ENCODE measurements at places on chromosomes 2 and 18.

GRCh38 chr18:4242431-4243161, 212.5 kb downstream of the DLGAP1 start:
- DNase-seq: no peak

DNA sequence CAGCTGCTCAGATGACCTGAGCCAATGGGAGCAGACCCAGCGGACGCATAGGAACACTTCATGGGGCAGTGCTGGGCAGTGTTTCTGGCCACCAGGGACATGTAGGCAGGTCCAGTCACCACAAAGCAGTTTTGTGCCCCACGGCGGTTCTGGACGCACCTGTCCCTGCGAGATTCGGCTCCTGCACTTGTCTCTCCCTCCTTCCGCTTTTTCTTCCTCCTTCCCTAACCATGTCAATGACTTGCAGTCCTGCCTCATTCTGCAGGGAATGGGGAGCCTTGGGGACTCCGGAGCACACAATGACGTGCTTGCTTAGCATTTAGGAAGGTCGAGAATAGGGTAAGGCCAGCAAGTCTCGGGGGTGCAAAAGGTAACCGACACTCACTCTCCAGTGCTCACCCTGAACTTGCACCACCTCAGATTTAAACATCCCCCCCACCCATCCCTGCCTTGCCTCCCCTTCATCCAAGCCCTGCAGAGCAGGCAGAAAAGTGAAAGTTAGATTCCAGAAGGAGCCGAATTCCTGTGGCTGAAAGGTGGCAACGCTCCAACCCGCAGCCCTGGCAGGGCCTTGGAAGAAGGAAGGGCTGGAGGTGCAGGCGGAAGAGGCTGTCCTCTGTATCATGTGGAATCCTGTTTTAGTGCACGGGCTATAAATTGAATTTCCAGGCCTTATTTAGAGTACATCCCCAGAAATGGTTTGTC, 40.5 kb upstream of the ATG16L1 start:
- no peak for DNase-seq

- DNase-seq: no peak
These were observed 56.3 kb downstream of the RAPGEF4 start for GRCh38 chr2:172791953-172792352.

- DNase-seq: no peak
These were observed 70.8 kb upstream of the NOSTRIN start for GRCh38 chr2:168731616-168732015.

GRCh38 chr18:79506191-79507075, 110.7 kb downstream of the NFATC1 start:
- DNase-seq: no peak

- no peak for DNase-seq
These were observed 80.6 kb upstream of the UXS1 start for GRCh38 chr2:106274668-106275067.

DNA sequence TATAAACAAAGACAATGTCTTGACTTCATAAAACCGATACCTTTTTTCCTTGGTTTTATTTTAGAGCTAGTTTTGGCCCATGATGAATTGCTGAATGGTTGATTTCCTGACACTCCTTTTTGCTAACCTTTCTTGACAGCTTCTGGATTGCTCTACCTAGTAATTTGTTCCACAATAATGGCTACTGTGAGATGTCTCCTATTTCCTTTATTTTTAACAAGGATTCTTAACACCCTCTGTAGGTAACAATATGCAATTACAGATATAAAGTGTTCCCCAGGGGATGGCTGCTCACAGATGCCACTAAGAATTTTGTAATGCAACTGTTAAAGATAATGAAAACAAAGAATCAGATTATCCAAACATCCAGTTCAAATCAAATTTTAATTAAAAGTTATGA, 100.8 kb upstream of the ATP5MC3 start:
- no peak for DNase-seq

DNA sequence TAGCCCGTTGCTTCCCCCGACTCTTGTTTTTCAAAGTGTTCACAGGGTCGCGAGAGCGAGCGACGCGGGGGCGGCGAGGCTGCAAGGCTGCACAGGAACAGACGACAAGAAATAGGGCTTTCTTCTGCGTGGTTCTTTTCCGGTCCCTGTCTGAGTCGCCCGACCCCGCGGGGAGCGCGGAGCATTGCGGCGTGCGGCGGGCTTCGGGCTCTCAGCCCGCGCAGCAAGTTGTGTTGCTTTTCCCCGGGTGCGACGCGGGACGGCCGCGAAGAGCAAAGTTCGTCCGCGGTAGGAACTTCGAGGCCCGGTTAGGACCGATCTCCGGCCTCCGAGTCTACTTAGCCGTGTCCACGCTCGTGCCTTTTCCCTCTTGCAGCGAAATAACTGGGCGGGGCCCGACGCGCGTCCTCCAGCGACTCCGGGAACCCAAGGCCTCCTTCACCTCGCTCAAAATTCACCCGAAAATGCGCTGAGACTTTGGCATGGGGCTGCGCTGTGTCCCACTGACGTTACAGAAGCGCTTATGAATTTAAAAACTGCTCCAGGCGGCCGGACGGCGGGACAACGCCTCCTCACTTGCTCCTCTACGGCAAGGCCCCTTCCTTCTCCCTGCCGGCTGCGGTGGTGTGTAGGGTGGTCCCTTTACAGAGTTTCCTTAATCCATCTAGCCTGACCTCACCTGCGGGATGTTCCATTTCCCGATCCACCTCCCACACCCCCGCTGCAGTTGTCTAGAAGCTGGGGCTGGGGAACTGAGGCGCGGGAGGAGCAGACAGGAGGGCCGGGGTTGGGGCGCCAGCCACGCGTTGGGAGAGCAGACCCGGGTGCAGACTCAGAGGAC, 1.5 kb upstream of the BCL2L11 start:
- DNase-seq: no peak

- no peak for DNase-seq
These were observed 118.4 kb downstream of the BCL2L11 start for GRCh38 chr2:111239107-111239506.

GRCh38 chr2:24374301-24374700, 14.0 kb upstream of the ITSN2 start:
- DNase-seq: no peak

- no peak for DNase-seq
These were observed 90.7 kb downstream of the MEIS1 start for GRCh38 chr2:66525606-66526005.

DNA sequence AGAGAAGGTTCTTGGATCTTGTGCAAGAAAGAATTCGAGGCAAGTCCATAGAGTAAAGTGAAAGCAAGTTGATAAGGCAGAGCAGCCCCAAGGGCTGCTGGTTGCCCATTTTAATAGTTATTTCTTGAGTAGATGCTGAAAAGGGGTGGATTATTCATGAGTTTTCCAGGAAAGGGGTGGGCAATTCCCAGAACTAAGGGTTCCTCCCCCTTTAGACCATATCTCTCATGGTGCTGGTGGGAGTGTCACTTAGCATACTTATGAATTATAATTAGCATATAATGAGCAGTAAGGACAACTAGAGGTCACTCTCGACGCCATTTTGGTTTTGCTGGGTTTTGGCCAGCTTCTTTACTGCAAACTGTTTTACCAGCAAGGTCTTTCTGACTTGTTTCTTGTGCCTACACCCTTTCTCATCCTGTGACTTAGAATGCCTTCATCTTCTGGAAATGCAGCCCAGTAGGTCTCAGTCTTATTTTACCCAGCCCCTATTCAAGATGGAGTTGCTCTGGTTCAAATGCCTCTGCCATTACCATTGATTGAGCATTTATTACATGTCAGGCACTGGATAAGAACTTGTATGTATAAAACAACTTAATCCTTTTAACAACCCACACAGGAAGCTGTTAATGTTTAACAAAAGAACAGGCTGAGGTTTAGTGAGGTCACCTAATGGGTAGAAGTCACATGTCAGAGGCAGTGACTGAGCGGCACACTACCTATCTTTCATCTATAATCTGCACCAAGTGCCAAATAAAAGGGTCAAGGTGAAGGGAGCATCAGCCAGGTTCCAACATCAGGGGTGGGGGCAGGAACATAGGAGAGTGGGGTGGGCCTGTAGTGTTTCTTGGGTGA, 250.9 kb downstream of the ICOS start:
- no peak for DNase-seq

- DNase-seq: no peak
These were observed 63.1 kb downstream of the PLB1 start for GRCh38 chr2:28558918-28559317.

GRCh38 chr2:6777626-6778025, 88.1 kb downstream of the CMPK2 start:
- DNase-seq: no peak

DNA sequence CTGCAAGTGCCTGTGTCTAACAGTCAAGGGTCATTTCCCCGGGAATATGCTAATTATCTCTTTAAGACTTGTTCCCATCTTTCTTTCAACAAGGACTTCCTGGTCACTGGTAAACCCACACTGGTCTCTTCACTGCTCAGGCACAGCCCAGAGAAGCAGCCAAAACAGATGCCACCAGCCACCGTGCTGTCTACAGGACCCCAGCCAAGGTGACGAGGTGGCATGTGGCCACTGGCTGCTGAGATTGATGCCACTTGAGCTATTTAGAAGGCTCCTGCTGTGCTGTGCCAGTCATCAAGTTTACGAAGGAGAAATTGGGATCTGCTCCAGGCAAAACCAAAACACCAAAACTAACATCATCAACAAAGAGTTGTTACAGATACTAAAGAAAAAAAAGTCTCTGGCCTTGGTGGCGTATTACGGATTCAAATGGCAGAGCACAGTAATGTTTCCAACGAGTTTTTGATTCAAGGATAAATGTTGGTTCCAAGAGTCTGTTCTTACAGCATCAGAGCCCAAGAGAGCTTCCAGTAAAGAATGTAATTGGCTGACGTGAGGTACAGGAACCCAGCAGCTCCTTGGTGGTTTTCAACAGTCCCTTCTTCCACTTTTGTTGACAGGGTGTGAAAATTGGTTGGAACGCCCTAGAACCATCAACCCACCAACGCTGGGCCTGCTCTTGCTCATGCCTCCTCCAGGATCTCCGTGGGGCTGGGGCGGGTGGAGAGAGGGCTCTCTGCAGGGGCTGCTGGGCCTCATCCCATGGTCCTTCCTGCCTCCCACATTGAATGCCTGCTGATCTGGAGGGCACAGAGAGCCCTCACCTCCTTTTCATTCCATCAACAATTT, 63.7 kb upstream of the ZCCHC2 start:
- DNase-seq: no peak

GRCh38 chr2:30219886-30220875, 11.2 kb upstream of the LBH start:
- no peak for DNase-seq

- DNase-seq: no peak
These were observed 323.4 kb downstream of the BCL11A start for GRCh38 chr2:60230037-60230436.

DNA sequence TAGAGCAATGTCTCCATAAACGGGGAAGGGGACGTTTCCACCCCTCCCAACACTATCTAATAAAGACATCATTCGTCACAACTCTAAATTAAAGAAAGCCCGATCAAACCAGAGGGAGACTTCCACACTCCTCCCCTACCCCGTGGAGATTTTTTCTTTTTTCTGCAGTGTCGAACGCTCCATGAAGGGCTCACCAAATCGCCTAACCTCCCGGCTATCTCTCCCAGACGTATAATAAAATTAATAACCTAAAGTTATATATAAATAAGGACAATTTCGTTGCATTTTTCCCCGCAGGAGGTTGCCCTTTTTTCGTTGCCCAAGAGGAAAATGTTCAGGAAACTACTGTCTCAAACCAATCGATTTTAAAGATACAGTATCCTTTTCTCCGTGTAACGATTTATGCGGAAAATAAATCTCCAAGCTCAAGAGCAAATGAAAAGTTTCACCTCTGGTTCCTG, 2.4 kb downstream of the EVX2 start:
- no peak for DNase-seq

- no peak for DNase-seq
These were observed 45.0 kb downstream of the KCTD1 start for GRCh38 chr18:26503382-26503781.

- DNase-seq: no peak
These were observed 160.9 kb upstream of the MEIS1 start for GRCh38 chr2:66273933-66274490.

- no peak for DNase-seq
These were observed 8.0 kb upstream of the GALNT1 start for GRCh38 chr18:35573531-35573930.

DNA sequence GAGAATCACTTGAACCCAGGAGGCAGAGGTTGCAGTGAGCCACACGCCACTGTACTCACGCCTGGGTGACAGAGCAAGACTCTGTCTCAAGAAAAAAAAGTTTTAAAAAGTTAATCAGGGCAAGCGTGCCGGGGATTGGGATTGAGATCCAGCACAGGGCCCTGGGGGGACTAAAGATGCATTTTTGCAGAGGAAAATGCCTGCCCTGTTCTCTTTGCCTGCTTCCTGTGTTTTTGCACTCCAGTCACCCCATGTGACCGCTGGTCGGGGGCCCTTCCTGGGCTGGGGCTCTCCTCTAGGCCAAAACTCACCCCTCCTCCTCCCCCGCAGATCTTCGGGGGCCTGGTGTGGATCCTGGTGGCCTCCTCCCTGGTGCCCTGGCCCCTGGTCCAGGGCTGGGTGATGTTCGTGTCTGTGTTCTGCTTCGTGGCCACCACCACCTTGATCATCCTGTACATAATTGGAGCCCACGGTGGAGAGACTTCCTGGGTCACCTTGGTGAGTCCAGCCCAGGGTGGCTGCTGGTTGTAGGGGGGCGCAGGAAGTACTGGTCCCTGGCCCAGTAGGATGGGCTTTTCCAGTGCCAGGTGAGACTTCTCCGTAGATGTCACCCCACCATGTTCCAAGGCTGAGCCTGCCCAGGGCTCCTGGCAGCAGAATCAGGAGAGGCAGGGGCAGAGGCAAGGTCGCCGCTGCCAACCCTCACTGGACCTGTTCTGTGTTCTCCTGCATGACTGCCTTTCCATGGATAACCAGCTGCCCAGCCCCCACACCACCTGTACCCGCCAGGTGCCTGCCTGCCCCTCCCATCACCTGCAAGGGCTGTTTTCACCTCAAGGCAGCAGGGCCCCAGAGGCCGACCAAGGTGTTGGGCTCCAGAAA, 22.4 kb downstream of the MAL start:
- DNase-seq: no peak

GRCh38 chr18:2985628-2986027, 27.3 kb downstream of the LPIN2 start:
- DNase-seq: no peak

DNA sequence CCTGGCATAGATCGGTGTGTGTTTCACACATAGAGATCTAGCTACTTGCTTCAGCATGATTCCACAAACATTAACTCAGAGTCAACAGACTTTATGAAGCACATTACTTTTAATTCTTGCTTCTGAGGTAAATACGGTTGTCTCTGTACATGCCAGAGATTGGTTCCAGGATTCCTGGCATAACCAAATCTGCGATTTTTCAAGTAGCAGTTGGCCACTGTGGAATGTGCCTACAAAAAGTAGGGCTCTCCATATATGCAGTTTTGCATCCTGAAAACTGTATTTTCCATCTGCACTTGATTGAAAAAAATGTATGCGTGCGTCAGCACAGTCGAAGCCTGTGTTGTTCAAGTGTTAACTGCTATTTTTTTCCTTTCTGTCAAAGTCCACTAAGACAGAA, 85.0 kb downstream of the ZAP70 start:
- no peak for DNase-seq
